ENCODE measurements at places on chromosomes 11 and 22.

DNA sequence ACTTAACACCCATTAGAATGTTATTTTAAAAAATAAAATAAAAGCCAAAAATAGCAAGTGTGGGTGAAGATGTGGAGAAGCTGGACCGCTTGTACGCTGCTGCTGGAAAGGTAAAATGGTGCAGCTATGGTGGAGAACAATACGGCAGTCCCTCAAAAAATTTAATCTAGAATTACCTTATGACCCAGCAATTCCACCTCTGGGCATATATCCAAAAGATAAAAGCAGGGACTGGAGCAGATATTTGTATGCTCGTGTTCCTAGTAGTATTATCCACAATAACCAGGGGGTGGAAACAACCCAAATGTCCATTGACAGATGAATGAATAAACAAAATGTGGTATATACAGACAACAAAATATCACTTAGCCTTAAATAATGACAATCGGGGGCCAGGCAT lies 6.1 kb upstream of the APOA5 start:
- no peak for DNase-seq

DNA sequence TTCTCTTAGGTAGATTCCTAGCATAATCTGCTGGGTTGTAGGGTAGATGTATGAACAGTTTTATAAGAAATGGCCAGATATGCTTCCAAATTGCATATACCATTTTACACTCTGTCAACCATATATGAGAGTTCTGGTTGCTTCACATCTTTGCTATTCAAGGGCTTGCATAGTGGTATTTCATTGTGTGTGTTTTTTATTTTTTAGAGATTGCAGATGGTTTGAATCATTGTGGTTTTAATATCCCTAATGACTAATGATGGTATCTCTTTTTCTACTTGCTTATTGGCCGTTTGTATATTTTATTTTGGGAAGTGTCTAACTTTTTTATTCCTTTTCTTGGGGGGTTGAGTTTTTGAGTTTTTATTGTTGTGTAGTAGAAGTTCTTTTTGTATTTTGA lies 26.9 kb downstream of the RNF214 start:
- no peak for DNase-seq

GRCh38 chr22:40204321-40205116 lies 26.8 kb downstream of the TNRC6B start:
- no peak for DNase-seq

GRCh38 chr11:61106894-61107470 lies 4.7 kb downstream of the CD5 start:
- DNase-seq: no peak

- no peak for DNase-seq
Measured at GRCh38 chr22:26887916-26888315, 230.5 kb downstream of the MIAT start.

GRCh38 chr11:19744130-19744529 lies 31.5 kb downstream of the NAV2 start:
- no peak for DNase-seq

GRCh38 chr22:30127749-30128166 lies 47.5 kb downstream of the HORMAD2 start:
- no peak for DNase-seq

GRCh38 chr11:36711104-36711825 lies 113.2 kb upstream of the RAG2 start:
- no peak for DNase-seq

- no peak for DNase-seq
Measured at GRCh38 chr11:79235696-79236095, 205.1 kb downstream of the TENM4 start.
